ENCODE measurements at places on chromosomes 3 and 15. TPM values are rescaled to one million over a fixed set of nuclear protein-coding genes. Genes with fewer than 3 reads are reported as not detected.

DNA sequence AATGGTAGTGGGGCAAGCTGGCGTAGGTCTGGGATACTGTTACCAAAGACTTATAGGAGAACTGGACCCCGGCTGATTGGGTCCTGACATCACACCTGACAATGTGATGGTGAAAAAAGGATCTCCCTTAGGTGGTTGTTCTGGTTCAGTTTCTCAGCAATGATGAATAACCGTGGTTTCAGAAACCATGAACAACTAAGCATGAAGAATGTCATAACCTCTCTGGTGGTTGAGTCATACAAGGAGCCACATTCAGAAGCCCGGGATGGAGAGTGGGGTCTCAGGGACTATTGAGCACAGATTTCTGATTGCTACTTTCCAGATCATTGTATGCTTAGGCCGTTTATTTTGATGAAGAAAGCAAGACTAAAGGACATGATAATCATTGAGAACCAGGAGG, 17.4 kb downstream of the GPR160 start:
- no peak overlapping the region for H3K27ac ChIP-seq
- DNase-seq = no peak
- no peak overlapping the region for H3K4me3 ChIP-seq
- H3K4me1 ChIP-seq = peaks cover 39% of the 10 kb centered on the region
- H3K27me3 ChIP-seq = no peaks in the 10 kb centered on the region
- H3K36me3 ChIP-seq = no peaks in the 10 kb centered on the region

- H3K27me3 ChIP-seq = no peaks in the 10 kb centered on the region
- H3K36me3 ChIP-seq = no peaks in the 10 kb centered on the region
- peak; percentile 59 for DNase-seq
- H3K4me1 ChIP-seq = peaks cover 17% of the 10 kb centered on the region
- H3K4me3 ChIP-seq = peak overlapping the region; percentile 69
- peak overlapping the region; percentile 93 for H3K27ac ChIP-seq
Observed at GRCh38 chr15:25439369-25439836, 579 bp upstream of the UBE3A start.

DNA sequence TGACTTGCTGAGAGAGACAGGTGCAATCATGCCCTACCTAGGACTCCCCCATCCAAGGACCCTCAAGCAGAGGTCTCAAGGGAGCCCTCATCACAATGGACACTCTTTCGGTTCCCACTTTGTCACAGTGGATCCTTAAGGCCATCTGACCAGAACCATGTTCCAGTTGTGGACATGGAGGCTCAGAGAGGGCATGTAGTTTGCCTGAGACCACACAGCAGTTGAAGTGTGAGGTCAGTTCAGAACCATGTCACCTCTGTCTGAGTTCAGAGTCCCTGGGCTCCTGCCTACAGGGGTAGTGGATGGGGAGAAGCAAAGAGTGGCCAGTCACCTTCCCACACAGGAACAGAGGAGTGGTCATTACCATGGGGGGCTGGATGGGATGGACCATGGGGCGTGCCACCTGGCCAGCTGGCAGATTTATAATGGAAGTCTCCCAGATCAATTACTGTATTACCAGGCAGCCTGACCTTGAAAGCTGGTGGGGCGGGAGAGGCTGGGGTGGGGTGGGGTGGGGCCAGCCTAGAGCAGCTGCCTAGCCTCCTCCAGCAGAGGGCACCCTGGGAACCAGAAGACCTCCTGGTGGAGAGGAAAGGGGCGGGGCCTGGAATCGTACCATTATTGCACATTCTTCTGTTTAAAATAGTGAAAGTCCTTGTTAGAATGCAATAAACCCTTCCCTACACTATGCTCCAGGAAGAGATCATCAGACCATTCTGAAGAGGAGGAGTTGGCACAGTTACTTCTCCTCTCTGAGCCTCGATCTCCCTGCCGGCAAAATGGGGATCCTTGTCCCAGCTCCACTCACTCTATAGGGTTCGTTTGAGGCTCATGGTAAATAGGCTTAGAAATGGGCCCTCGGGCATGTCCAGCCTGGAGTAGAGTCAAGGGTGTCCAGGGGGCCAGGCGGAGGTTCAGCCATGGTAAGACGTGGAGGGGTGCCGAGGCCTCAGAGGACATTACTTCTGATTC, 26.9 kb upstream of the LINGO1 start:
- H3K4me3 ChIP-seq = no peak overlapping the region
- no peaks in the 10 kb centered on the region for H3K4me1 ChIP-seq
- H3K27ac ChIP-seq = no peak overlapping the region

DNA sequence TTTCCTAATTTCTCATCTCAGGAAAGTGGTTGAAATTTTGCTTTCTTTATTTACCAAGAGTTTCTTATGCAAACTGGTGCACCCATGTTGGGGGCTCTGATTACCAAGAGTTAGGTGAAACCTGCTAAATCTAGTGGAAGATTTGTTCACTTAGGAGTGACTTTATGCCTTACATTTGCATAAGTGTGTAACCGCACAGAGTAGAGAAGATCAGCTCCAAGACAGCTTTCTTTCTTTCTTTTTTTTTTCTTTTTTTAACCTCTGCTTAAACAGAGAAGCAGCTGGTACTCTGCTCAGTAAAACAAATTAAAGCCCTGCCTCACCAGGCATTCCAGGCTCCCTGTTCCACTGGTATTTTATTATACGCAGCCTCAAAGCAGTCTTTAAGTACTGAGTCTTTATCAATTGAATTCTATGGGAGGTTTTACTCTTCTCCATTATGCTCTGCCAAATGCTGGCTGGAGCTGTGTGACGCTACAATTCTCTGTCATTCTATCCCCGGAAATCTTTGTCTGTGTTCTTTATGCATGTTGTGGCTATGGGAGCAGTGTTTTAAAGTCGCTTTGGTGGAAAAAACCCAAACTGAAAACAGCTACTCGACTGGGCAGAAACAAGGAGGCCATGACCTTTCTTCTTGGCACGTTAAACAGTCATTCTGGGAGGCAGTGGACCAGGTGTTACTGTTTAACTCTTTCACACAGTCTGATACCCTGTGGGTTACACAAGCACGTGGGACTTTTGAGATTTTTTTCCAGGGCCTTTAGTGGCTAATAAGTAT, 55.2 kb upstream of the GBE1 start:
- H3K27ac ChIP-seq = peak overlapping the region; percentile 79
- H3K4me3 ChIP-seq = no peak overlapping the region
- H3K36me3 ChIP-seq = no peaks in the 10 kb centered on the region
- H3K4me1 ChIP-seq = peaks cover 22% of the 10 kb centered on the region

DNA sequence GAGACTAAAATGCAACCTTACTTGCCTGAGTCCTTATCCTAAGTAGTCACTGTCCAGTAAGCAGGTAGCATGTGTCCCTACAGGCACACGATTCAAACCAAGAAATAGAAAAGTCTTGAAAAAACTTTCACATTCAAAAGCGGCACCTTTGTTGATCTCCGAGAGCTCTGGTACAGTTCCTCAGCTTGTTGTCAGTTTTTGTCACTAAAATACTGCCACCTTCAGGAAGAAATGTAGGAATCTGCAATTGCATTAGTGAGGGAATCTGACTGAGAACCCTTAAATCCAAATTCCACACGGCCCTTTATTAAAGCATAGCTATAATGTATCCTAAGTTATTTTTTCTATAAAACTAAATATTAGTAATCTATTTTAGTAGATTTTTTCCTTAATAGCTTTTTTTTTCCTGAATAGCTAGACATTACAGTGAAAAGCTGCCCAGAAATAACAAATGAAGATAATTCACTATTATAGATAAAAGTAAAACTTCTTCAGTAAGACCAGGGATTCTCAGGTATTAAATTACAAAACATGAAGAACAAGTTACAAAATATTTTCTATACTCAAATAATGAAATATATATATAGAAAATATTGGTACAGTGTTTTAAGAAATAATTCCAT, 44.0 kb downstream of the CCDC54 start:
- H3K4me3 ChIP-seq = no peak overlapping the region
- no peak for DNase-seq
- no peaks in the 10 kb centered on the region for H3K27me3 ChIP-seq
- no peak overlapping the region for H3K27ac ChIP-seq
- no peaks in the 10 kb centered on the region for H3K36me3 ChIP-seq
- H3K4me1 ChIP-seq = no peaks in the 10 kb centered on the region

GRCh38 chr3:90026406-90026805, 919.0 kb downstream of the EPHA3 start:
- no peak overlapping the region for H3K4me3 ChIP-seq
- no peak for DNase-seq
- no peaks in the 10 kb centered on the region for H3K4me1 ChIP-seq
- no peaks in the 10 kb centered on the region for H3K36me3 ChIP-seq

DNA sequence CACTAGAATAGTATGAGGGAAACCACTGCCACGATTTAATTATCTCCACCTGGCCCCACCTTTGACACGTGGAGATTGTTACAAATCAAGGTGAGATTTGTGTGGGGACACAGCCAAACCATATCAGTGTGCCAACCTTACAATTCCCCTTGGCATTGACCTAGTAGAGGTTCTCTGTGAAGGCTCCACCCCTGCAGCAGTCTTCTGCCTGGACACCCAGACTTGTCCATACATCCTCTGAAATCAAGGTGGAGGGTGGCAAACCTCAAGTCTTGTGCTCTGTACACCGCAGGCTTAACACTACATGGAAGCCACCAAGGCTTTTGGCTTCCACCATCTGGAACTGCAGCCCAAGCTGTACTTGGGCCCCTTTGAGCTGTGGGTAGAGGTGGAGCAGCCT, 8.8 kb upstream of the IQGAP1 start:
- no peak overlapping the region for H3K4me3 ChIP-seq
- no peaks in the 10 kb centered on the region for H3K27me3 ChIP-seq
- no peaks in the 10 kb centered on the region for H3K4me1 ChIP-seq
- H3K36me3 ChIP-seq = no peaks in the 10 kb centered on the region

- no peak overlapping the region for H3K27ac ChIP-seq
- peak; percentile 26 for DNase-seq
- H3K36me3 ChIP-seq = no peaks in the 10 kb centered on the region
- peaks cover 51% of the 10 kb centered on the region for H3K4me1 ChIP-seq
Observed at GRCh38 chr3:188400494-188401243, 246.7 kb downstream of the LPP start.

DNA sequence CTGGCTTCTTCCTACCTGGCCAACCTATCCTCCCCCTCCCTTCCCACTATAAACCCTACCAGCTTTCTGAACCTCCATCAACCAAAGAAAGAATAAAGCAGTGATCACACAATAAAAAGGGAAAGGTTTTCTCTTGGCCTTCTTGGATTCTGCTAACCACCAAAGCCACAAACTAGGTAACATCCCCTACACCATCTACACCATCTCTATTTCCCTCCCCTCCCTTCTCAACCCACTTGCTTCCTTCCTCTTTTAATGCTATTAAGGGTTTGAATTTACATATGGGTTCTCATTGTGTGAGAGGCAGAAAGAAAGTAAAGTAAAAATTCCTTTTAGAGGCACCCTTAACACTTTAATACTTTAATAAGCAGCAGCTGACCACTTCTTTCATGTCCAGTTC, 25.8 kb upstream of the RSL24D1 start:
- no peaks in the 10 kb centered on the region for H3K27me3 ChIP-seq
- peaks cover 3% of the 10 kb centered on the region for H3K36me3 ChIP-seq
- no peak overlapping the region for H3K4me3 ChIP-seq
- no peak overlapping the region for H3K27ac ChIP-seq
- DNase-seq = no peak
- peaks cover 8% of the 10 kb centered on the region for H3K4me1 ChIP-seq

DNA sequence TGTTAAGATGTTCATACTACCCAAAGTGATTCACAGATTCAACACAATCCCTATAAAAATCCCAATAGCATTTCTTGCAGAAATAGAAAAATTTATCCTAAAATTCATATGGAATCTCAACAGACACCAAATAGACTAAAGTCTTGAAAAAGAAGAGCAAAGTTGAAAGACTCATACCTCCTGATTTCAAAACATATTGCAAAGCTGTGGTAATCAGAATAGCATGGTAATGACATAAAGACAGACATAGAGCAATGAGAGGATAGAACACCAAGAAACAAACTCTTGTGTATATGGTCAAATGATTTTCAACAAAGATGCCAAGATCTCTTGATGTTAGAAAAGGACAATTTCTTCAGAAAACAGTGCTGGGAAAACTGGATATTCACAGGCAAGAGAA, 8.3 kb downstream of the GLB1 start:
- DNase-seq = no peak
- peaks cover 3% of the 10 kb centered on the region for H3K36me3 ChIP-seq
- H3K27me3 ChIP-seq = no peaks in the 10 kb centered on the region
- H3K4me1 ChIP-seq = no peaks in the 10 kb centered on the region
- H3K27ac ChIP-seq = no peak overlapping the region

C15orf62 gene
- not detected for total RNA-seq

ATP13A5 gene
- total RNA-seq = not detected

TUSC7 gene
- total RNA-seq = not detected

All from body of pancreas (tissue), 4 donors.